ENCODE measurements at places on chromosomes 6 and 20. TPM values are rescaled to one million over a fixed set of nuclear protein-coding genes. Genes with fewer than 3 reads are reported as not detected.

The TSPYL4 gene
- total RNA-seq, result 26.0 TPM

- no peak for DNase-seq
These were observed 33.4 kb upstream of the RIMS1 start for GRCh38 chr6:71852948-71853347.

GRCh38 chr20:53750827-53751619 is 157.4 kb upstream of the ZNF217 start:
- no peak for DNase-seq

The DEFB125 gene
- not detected for total RNA-seq

- DNase-seq, result no peak
These were observed 120.0 kb upstream of the BCLAF1 start for GRCh38 chr6:136409597-136409996.

DNA sequence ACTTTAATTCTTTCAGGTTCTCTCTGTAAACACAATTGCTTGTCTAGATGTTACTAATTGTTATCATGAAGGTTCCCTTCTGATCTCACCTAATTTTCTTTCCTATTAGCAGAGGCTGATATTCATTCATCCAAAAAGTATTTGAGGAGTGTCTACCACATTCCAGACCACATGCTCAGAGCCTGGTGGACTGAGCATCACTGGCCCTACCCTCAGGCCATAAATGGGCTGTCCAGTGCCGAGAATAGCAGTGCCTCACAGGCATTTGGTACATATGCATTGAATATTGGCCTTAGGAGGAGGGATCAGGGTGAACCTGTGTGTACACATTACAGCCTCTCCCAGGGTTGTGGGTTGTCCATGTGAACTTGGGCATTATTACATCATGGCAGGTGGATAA is 40.4 kb upstream of the PRELID3B start:
- DNase-seq, result no peak

GRCh38 chr6:161921602-161922395 is 647.9 kb upstream of the AGPAT4 start:
- DNase-seq, result no peak

DNA sequence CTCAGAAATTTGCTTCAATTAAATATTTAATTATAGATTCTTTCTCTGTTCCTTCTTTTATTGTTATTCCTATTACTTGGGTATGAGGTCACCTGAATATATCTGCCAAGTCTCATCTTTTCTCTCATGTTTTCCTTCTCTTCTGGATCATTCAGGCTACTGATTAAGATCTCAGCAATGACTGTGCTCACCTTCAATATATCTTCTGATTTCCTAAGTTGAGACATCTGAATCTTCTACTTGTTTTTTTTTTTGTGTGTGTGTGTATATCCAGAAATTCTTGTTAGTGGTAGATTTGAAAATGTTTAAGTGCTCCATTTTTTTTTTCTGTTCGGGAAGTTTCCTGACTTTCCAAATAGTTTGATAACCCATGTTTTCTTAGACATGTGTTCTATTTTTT is 108.0 kb downstream of the ADGRB3 start:
- DNase-seq, result no peak

GRCh38 chr6:137581019-137581707 is 87.0 kb upstream of the OLIG3 start:
- no peak for DNase-seq

The MCCD1 gene
- total RNA-seq, result not detected

DNA sequence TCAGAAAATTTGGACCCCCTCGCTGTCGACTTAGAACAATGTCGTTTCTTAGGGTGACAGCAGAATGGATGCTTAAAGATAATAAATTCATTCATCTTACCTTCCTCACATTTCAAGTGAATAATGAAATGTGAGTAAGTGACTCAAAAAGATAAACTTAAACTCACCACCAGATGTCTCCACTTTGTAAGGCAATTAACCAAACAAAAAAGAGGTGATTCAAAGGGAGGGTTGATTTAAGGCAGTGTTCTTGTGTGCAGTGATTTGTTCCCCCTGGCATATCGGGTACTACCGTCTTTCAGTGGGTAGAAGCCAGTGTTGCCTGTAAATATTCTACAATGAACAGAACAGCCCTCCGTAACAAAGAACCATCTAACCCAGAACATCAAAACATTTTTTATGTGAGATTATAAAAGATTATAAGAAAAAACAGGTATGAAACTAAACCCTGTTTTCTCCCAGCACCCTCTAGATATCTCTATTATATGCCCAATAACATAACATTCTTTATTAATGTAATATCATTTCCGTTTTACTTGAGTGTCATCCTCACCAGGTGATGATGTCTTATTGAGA is 589.7 kb downstream of the CBLN4 start:
- no peak for DNase-seq
